ENCODE measurements at places on chromosomes 11 and 22. TPM values are rescaled to one million over a fixed set of nuclear protein-coding genes. Genes with fewer than 3 reads are reported as not detected.

DNA sequence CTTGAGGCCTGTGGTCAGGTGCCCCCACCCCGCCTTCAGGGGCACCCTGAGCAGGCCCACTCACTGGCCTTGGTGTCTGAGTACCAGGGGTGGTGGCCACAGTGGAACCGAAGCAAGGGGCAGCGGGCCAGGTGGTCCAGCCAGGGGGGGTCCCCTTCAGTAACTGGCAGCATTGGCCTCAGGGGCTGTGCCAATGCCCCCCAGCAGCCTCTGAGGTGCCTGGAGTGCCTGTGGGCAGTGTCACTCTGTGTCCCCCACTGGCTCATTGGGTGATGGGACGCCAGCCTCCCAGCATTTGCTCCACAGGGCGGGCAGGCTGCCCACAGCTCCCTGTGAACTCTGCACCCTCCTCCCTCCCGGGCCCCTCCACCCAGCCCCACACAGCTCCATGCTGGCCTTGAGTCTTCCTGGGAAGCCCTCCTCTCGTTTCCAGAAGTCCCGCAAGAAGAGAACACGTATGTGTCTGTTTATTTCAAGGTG is 29.5 kb upstream of the CARS1 start:
- H3K4me1 ChIP-seq = no peaks in the 10 kb centered on the region
- no peaks in the 10 kb centered on the region for H3K27me3 ChIP-seq
- no peak for DNase-seq
- H3K36me3 ChIP-seq = no peaks in the 10 kb centered on the region
- H3K4me3 ChIP-seq = no peak overlapping the region

DNA sequence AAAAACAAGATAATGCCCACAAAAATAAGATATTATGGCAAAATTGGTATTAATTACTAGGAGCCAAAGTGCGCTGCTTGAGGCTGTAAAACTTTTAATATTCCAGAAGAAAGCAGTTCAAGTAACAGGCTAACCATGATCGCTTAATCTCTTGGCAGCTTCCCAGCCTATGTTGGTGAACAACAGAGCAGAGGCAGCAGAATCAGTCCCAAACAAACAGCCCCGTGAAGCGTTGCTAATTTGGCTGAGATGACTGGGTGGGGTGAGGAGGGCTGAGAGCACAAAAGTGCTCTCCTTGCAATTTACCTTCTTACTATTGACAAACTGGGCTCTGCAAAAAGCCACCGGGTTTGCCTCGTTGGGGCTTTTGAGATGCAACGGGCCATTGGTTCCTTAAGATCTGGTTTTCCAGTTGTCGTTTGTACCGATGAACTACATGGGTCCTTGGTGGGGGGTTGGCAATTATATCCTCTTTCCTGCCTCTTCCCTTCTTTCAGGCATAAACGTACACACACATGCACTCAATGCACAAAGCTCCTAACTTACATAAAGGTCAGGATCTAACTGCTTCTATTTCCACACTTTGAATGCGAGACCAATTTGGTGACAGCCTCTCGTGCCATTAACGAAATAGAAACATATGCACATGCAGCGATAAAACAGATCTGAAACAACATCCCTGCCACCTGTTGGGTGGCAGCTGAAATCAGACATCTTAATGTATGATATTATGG is 407.6 kb upstream of the CADM1 start:
- no peak overlapping the region for H3K4me3 ChIP-seq
- no peaks in the 10 kb centered on the region for H3K4me1 ChIP-seq
- H3K27ac ChIP-seq = no peak overlapping the region
- no peak for DNase-seq

DNA sequence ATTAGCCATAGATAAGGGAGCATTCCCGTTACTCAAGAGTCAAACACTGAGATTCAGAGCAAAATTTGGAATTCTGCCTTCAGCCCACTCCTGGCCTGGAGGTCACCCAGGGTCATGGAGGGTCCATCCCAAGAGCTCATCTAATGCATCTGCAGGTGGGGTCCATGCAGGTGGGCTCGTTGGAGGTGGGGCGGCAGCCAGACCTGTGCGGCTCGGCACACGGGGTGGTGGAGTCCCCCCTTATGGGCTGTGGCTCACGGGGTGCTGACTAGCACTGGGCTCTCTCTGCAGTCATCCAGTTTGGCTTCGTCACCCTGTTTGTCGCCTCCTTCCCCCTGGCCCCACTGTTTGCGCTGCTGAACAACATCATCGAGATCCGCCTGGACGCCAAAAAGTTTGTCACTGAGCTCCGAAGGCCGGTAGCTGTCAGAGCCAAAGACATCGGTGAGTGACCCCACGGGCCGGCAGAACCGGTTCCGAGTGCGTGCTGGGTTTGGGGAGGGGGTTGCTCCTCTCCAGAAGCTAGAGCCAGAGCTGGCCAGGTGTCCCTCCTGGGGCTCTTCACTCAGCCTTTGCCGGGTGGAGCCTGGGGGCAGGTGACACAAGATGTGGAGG is 32.4 kb upstream of the FADD start:
- H3K4me3 ChIP-seq = no peak overlapping the region
- H3K27me3 ChIP-seq = no peaks in the 10 kb centered on the region
- no peaks in the 10 kb centered on the region for H3K36me3 ChIP-seq
- no peak overlapping the region for H3K27ac ChIP-seq

DNA sequence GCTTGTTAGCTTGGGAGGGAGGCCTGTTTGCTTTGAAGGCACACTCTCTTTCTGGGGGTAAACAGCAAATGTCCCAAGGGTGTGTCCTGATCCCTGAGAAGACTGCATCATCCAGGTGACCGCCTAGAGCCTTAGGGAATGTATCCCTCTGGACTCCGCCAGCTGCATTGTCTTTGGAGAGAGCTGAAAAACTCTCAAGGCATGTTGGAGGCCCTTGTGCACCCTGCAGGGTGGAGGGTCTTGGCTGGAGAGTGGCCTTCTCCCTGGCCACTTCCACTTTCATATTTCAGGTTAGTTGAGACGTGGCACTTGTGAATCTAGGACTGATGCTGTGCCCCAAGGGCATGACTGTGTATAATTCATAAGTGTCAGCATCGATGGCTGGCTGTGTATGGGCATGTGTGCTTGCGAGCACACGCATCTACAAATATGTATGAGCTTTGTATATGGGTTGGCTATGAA is 70.6 kb downstream of the ZBTB16 start:
- no peaks in the 10 kb centered on the region for H3K27me3 ChIP-seq
- no peak overlapping the region for H3K4me3 ChIP-seq
- no peaks in the 10 kb centered on the region for H3K4me1 ChIP-seq
- no peaks in the 10 kb centered on the region for H3K36me3 ChIP-seq
- no peak overlapping the region for H3K27ac ChIP-seq

GRCh38 chr11:130940706-130941105 is 24.4 kb upstream of the SNX19 start:
- H3K4me1 ChIP-seq = no peaks in the 10 kb centered on the region
- H3K27ac ChIP-seq = no peak overlapping the region
- H3K36me3 ChIP-seq = no peaks in the 10 kb centered on the region
- H3K4me3 ChIP-seq = no peak overlapping the region
- no peaks in the 10 kb centered on the region for H3K27me3 ChIP-seq

GRCh38 chr11:119578521-119579191 is 150.3 kb downstream of the NECTIN1 start:
- H3K4me1 ChIP-seq = no peaks in the 10 kb centered on the region
- no peak overlapping the region for H3K27ac ChIP-seq
- no peaks in the 10 kb centered on the region for H3K27me3 ChIP-seq
- H3K4me3 ChIP-seq = no peak overlapping the region

GRCh38 chr11:94740083-94741021 is 27.8 kb upstream of the AMOTL1 start:
- H3K27me3 ChIP-seq = no peaks in the 10 kb centered on the region
- no peak overlapping the region for H3K27ac ChIP-seq
- peak overlapping the region; percentile 61 for H3K4me3 ChIP-seq
- no peak for DNase-seq

DNA sequence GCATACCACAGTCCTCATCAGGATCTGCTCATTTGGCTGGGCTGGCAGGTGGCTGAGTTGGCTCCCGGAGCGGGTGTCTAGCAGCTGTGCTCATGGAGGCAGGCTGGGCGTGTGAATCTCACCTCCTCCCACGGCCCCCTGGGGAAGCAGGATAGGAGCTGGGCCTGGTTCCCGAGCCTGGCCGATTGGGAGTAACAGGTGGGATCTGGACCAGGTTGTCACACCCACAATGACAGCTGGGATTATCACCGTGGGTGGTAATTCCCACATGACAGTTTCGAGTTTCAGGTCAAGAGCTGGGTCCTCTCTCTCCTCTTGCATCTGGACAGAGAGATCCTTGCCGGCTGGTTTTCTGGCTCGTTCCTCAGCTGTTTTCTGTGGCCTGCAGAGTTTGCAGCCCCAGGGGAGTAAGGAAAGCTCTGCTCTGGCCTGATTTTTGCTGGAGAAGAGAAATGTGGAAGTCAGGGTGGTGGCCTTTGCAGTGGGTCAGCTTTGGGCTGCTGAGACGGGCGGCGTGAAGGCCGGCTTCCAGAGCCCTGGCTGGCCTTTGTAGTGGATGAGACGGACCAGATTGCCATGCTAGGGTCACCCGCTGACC is 57.0 kb downstream of the BCR start:
- no peaks in the 10 kb centered on the region for H3K36me3 ChIP-seq
- no peak overlapping the region for H3K27ac ChIP-seq
- DNase-seq = no peak
- no peak overlapping the region for H3K4me3 ChIP-seq
- H3K4me1 ChIP-seq = peaks cover 41% of the 10 kb centered on the region

- H3K36me3 ChIP-seq = peaks cover 4% of the 10 kb centered on the region
- H3K27me3 ChIP-seq = peaks cover 35% of the 10 kb centered on the region
- H3K4me3 ChIP-seq = peak overlapping the region; percentile 78
- H3K27ac ChIP-seq = no peak overlapping the region
- H3K4me1 ChIP-seq = peaks cover 13% of the 10 kb centered on the region
Observed at GRCh38 chr22:50526108-50526833, 873 bp upstream of the SCO2 start.

DNA sequence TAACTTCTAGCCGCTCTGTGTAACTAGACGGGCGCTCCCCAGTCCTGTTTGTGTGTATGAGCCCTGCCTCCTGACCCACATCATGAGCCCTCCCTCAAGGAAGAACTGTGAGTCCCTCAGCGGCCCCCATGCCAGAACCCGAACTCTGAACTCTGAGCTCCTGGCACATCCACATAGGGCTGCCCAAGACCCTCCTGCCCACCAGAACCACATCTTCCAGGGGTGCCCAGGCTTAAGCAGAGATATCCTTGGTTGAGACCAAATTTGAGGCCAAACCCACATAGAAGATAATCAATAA is 3.0 kb downstream of the TRIM29 start:
- H3K4me3 ChIP-seq = no peak overlapping the region
- no peak overlapping the region for H3K27ac ChIP-seq
- DNase-seq = no peak
- peaks cover 3% of the 10 kb centered on the region for H3K27me3 ChIP-seq
- H3K36me3 ChIP-seq = no peaks in the 10 kb centered on the region

GRCh38 chr22:37224757-37225420 is 12.6 kb upstream of the SSTR3 start:
- no peak overlapping the region for H3K27ac ChIP-seq
- no peaks in the 10 kb centered on the region for H3K27me3 ChIP-seq
- no peaks in the 10 kb centered on the region for H3K36me3 ChIP-seq

DNA sequence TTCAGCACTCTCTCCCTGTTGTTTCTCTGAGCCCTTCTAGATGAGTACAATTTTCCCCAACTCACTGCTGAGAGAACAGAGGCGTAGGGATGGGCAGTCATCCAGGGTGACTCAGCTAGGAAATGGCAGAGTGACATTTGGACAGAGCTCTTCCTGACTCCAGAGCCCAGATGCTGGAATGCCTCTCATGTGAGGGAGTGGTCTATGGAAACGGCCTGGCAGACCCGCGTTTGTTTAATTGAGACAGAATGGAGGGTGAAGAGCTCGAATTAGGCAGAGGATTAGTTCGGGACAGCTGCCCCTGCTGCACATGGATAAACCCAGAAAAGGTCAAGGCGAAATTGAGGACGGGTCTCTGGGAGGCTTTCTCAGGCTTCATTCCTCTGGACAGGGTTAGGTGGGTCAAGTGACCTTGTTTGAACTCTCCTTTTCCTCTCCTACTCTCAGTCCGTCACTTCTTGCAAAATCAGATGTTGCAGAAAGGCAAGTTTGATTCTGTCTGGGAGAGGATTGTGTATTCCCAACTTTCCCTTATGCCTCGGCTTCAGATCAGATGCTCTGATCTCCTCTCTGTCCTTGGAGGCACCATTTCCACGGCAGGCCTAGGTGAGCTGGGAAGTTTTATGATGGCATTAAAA is 7.6 kb upstream of the LMO2 start:
- no peak overlapping the region for H3K27ac ChIP-seq
- no peak overlapping the region for H3K4me3 ChIP-seq
- H3K27me3 ChIP-seq = no peaks in the 10 kb centered on the region
- no peaks in the 10 kb centered on the region for H3K36me3 ChIP-seq
- no peak for DNase-seq

DNA sequence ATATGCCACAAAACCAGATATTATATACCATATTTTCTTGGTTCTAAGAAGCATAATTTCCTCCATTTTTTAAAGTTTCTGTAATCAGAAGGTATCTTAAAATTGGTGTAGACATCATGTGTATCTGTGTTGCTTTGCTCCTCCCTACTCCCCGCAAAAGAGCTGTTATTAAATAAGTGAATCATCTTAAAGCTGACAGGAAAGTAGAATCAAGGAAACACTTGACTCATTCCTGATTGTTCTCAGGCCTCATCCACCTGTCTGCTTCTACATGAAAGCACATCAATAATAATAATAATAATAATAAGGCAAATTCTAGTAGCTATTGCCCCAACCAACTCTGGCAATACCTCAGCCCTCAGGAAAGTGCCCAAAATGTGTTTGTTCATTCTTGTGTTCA is 26.2 kb upstream of the GUCY1A2 start:
- no peaks in the 10 kb centered on the region for H3K4me1 ChIP-seq
- no peaks in the 10 kb centered on the region for H3K27me3 ChIP-seq
- H3K27ac ChIP-seq = no peak overlapping the region

Gene KDM4E
- total RNA-seq = not detected

Gene LDHAL6A
- not detected for total RNA-seq

Gene PDE3B
- 10.9 TPM for total RNA-seq

Gene ROBO3
- 12.1 TPM for total RNA-seq

Gene FOLR2
- not detected for total RNA-seq

Gene P2RX6
- total RNA-seq = not detected

Gene OR52I1
- not detected for total RNA-seq
